ENCODE measurements at places on chromosomes 5 and 9.

DNA sequence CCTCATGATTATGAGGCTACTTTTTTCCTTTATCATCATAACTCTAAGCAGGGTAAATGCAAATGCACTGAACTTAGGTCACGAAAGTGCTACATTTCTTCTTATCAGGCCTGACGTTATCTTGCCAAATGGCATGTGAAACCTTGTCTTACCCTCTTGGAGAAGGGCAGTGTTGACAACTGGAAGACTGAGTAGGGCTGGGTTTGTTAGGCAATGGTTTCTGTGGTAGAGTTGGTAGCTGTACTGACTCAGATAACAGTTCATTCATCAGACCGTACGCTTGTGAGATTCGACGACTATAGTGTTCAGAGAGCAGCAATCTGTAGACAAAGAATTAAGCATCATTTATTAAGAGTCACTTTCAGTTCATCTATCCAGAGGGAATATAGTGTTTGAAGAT, 127.7 kb downstream of the CPLANE1 start:
- DNase-seq = no peak

- no peak for DNase-seq
Measured at GRCh38 chr5:163790497-163790896, 285.1 kb downstream of the MAT2B start.

GRCh38 chr9:72880821-72881220, 72.0 kb downstream of the ALDH1A1 start:
- no peak for DNase-seq

DNA sequence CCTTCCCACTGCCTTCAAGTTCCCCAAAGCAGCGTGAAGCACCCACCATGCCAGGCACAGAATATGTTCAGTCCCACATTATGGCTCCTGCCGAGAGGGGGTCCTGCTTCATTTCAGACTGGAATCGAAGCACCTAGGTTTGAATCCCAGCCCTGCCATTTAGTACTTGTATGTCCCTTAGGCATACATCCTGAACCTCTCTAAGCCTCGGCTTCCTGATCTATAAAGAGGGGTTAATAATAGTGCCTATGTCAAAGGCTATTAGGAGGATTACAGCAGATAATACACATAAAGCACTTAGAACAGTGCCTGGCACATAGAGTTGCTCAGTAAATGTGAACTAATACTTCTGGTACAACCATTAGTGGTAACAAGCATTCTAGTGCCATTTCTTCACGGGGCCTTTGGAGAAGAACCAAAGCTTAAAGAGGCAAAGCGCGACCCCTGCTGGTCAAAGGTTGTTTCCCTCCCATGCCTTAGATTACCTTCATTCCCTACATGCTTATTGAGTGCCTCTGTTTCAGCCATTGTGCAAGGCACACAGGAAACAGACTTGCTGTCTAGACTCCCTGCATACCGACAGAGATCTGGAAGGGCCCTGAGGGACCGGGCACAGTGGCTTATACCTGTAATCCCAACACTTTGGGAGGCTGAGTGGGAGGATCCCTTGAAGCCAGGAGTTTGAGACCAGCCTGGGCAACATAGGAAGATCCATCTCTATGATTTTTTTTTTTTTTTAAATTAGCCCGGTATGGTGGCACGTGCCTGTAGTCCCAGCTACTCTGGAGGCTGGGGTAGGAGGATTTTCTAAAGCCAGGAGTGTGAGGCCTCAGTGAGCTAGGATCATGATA, 98.3 kb downstream of the PPARGC1B start:
- peak; percentile 80 for DNase-seq

DNA sequence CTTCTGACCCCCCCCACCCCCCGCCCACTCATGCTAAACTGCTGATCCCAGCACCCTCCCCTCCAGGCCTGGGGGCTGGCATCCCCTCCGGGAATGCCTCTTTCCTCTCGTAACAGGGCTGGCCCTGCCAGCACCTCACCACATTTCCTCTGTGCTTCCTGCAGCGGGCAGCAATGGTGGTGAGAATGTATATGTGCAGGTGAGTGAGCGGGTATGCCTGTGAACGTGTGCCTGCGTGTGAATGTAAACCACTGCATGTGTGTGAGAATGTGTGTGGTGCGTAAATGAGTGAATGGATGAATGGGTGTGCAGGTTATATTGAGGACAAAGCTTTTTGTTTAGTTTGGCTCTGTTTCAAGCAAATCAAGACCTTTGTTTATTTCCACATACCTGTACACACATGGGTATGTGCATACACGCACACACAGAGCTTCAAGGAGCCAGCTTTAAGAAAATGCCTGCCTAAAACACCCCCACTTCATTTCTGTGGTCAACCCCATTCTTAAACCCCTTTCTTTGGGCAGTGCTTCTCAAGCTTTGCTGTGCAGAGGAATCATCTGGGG, 95.7 kb upstream of the SHB start:
- no peak for DNase-seq

DNA sequence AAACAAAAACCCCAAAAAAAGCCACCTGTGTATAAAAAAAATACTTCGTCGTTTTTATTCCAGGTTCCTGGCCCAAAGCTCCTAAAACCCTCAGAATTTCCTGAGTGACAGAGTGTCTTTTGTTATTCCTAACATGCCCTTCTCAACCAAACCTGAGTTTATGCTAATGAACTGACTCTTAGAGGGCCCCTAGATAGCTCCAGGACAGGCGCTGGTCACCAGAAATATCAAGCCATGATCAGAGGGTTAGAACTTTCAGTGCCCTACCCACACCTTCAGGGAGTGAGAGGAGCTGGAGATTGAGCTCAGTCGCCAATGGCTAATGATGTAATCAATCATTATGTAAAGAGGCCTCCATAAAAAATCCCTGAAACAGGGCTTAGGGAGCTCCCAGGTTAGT, 15.7 kb downstream of the AUH start:
- no peak for DNase-seq

- no peak for DNase-seq
Measured at GRCh38 chr9:70614786-70615463, 200.5 kb upstream of the KLF9 start.

DNA sequence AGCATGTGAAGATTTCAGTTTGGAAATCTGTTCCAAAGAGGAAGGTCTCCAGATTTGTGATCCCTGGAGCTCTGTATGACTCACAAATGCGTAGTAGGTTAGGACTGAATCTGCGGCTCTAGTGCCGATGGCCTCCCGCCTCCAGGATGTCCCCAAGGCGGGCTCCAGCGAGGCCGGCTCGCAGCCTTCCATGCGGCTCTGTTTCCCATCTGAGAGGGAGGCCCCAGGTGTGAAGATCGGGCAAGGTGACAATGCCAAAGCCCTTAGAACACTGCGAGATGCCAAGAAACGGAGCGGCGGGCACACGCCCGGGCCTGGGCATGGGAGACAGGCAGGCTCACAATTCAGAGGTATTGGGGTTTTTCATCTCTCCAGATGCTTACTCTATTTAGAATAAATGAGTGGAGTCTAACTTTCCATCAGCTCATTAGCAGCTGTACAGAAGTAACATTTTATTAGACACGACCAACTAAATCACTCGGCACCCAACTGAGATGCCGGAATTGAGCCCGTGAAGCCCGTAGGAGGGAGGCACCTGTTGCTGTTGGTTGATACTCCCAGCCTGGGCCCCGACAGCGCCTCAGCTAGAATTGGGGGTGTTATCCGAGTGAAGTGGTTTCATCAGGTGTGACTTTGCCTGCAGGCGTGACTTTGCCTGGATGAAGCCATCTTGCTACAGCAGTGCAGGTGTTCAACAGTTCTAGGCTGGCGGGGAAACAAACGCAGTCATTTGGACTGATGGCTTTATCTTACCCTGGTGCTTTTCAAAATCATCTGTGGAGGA, 7.4 kb upstream of the MRPS2 start:
- DNase-seq = no peak

GRCh38 chr5:78760366-78760765, 111.8 kb upstream of the LHFPL2 start:
- no peak for DNase-seq

GRCh38 chr9:113590991-113591898, 127.7 kb downstream of the RGS3 start:
- DNase-seq = peak; percentile 53

- DNase-seq = no peak
Measured at GRCh38 chr9:114805670-114806525, at the start of gene TNFSF15. Gene TNFSF15 (minus strand): TSS chr9:114806039. CDS start chr9:114806012, 27 bp downstream.

GRCh38 chr5:106545325-106545724, 1125.4 kb downstream of the EFNA5 start:
- no peak for DNase-seq

DNA sequence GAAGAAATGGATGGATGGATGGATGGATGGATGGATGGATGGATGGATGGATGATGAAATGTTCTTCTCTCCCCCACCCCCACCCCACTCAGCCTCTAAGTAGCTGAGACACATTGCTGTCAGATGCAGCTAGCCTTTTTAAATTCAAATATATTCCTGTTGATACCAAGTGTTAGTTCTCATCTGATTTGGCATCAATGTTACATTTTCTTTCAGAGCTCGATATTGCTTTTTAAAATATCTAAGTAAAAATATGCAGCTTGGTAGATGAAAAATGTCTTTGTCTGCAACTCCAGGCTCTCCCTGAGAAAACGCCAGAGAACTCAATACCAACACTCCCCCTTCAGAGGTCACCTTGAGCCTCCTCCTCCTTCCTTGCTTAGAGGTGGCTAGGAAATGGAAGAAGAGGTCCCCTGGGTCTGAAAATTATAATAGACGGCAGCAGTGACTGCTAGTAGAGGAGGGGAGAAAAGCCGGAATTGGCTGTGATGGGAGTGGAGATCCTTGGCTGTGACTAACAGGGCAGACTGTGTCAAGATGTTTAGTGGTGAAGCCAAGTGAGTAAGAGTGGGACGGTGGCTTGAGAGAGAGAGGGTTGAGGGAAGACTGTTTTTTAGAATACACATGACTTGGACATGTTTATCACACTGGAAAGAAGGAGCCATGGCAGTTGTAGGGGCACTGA, 156.0 kb downstream of the ZNF462 start:
- DNase-seq = no peak

DNA sequence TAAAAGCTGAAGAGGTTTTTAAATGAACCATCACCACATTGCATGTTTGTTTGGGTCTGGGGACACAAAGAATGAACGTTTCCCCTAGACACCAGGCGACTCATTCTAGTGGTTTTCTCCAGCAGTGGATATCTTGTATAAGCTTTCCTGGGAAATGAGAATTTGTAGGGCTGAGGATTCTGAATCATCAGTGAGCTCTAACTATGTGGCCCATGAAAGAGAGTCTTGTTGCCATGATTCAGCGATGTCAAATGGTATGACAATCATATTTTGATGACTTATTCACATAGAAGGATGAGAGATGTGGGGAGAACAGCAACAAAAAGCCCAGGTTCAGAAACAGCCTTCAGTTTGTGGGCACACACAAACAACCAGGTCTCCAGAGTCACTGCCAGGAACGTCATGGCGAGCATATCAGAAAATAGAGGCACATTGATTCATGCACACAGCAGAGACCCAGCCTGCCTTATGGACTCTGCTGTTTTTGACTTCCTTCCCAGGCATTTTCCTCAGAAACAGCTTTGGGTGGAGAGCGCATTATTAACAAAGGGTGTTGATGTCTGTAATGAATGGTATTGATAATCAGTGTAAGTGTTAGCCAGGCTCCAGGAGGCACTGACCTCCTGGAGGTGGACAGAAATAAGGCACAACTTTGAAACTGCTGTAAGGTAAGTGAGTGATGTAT, 13.3 kb downstream of the ZNF474 start:
- no peak for DNase-seq

DNA sequence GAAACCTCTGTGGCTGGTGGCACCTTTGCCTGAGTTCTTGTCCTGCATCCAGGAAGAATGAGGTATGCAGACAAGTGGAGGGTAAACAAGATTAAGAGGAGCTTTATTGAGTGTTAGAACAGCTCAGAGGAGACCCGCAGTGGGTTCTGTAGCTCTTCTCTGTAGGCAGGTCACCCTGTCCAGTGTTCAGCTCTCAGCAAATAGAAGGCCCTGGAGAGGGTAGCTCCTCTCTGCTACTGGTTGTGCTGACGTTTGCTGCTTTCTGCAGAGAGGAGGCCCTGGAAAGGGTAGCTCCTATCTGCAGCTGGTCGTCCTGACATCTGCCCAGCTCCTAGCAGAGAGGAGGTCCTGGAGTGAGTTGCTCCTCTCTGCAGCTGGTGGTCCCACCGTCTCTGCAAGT, 96.8 kb upstream of the CCDC112 start:
- no peak for DNase-seq

GRCh38 chr5:119323601-119324000, 32.2 kb upstream of the TNFAIP8 start:
- no peak for DNase-seq
